ENCODE measurements at places on chromosomes 13 and 19.

DNA sequence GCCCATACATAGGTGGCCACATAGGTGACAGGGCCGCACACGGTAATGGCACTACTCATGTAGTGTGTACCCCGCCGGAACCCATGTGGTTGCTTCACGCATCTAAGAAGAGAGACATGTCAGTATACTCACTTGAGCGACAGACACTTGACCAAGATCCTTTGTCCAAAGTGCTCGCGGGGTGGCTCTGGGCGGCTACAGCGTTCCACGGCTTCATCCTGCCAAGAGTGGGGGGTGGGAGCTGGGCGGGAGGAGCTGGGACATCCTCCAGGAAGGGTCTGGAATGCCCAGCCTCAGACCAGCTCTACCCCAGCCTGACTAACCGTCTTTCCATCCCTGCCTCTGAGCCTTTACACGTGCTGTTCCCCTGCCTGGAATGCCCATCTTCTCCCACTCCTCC is 8.5 kb downstream of the ANGPTL8 start:
- no peak for DNase-seq

DNA sequence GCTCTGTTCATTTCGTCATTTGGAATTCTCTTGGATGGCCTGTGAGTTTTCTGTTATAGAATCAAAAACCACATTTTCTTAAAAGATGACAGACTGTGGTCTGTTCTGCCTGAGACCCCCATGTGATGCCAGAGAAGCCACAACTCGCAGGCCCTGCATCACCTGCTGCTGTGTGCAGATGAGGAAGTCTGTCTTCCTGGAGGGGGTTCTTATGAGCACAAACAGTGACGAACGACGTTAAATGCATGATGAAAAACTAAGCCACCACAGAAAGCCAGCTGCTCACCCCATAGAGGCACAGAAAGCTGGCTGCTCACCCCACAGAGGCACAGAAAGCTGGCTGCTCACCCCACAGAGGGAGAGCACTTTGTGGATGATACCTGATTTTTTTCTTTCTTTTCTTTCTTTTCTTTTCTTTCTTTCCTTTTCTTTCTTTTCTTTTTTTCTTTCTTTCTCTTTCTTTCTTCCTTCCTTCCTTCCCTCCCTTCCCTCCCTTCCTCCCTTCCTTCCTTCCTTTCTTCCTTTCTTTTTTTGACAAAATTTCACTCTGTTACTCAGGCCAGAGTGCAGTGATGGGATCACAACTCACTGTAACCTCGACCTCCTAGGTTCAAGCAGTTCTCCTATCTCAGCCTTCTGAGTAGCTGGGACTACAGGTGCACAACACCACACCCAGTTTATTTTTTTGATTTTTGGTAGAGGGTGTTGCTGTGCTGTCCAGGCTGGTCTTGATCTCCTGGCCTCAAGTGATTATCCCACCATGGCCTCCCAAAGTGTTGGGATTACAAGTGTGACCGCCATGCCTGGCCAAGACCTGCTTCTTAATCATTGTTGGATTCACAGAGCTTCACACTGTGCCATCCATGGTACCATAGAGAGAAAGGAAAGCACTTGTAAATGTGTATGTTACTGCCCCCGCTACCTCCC is 1191.4 kb downstream of the UQCRFS1 start:
- no peak for DNase-seq

- no peak for DNase-seq
These were observed 16.3 kb upstream of the DCT start for GRCh38 chr13:94495806-94496205.

GRCh38 chr19:3464587-3465235 is 15.6 kb downstream of the SMIM24 start:
- DNase-seq = no peak

GRCh38 chr13:82800391-82800790 is 1081.9 kb downstream of the SLITRK1 start:
- DNase-seq = no peak
